ENCODE measurements at places on chromosomes 16 and 17.

DNA sequence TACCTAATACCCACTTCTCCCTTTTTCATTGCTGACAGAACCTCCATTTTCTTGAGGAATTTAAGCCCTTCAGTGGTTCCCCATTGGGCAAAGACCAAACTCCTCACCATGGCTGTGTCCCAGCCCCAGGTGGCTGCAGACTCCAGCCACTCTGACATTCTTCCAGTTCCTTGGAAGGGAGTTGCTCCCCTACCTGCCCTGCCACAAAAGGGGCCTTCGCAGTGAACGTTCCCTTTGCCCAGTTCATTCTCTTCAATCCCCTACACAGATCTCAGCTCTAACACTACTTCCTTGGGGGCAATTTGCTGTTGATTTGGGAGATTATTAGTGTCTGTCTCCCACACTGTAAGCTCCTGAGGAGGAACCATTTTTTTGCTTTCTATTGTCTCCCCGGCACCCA is 3.2 kb upstream of the AKTIP start:
- no peak for DNase-seq

DNA sequence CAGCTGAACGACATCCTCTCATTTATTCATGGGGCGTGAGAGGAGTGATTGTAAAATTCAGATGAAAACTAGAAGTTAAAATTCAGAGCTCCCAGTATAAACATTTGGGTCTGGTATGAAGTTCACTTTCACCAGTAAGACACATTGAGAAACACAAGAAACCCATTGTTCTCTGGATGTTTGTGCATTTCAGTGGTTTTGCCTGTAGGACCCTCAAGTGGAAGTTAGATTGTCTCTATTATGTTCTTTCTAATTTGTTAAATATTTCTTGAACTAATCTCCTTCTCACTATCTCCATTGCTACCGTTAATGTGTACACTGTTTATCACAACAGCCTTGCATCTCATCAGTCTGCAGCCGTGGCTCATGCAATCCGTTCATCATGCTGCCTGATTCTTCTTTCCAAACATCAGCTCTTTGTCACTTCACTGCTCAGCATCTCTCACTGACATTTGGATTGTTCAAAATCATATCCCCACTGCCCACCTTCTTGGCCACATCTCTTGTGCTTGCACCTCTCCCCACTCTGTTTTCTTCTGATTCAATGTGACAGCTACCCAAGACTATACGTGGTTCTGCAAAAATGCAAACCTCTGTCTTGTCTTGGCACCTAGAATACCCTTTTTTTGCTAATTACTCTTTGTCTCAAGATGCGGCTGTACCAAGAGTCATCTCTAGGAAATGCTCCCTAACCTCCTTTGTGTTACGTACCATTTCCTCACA is 49.5 kb downstream of the HLF start:
- no peak for DNase-seq

- no peak for DNase-seq
These were observed 16.5 kb downstream of the BRIP1 start for GRCh38 chr17:61846761-61847375.

DNA sequence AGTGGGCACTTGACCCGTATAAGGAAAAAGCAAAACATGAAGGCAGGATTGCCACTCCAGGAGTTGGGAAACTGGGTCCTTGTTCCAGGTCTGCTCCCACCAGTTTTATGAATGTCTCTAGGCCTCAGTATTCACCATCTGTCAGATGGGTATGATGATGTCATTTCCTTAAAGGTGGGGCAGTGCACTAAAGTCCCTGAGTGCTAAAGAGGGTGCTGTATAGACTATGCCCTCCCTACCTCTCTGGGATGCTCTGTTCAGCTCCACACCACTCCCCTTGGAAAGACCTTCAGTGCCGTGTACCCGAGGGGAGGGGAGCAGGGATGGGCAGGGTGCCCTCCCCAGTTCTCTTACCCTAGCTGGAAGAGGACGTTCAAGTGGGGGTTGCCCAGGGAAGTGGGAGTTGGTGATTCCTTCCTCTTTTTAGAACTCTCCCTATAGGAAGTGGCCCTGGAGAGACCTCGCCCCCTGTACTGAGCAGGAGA is 2.2 kb downstream of the LASP1 start:
- no peak for DNase-seq

GRCh38 chr17:538181-538973 is 176.3 kb downstream of the VPS53 start:
- DNase-seq: no peak

DNA sequence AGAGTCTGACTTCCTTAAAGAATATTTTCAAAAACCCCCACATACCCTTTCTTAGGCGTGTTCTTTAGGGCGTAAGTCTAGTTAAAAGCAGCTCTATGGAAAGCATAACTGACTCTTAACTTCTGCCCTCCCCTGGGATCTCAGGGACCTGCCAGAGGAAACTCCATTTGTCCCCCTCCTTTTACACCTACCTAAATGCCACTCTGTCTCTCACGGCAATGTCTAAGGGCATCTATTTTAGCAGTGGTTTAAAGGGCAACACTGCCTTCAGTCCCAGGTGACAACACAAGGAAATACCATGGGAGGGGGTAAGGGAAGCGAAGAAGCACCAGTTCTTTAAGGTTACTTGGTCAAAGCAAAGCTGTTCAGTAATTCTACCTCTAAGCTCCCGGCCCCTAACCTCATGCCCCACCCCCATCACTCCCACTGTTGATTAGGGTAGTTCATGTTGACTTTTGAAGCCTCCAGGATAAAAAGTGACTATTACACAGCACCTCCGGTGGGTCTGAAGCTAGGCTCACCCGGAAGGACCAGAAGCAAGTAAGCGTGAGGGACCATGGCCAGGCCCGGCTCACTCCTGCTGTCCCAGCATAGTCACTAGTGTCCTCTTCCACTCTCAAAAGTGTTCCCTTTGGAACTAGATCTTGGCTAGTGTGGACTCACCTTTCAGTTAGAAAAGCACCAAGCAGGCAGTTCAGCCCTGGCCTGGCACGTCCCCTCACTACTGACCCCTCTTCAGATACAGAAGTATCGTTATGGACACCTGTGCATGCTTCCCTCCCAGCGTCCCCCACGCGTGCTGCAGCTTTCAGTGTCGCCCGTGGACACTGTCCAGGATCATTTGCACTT is 47.1 kb downstream of the CYTH1 start:
- DNase-seq: no peak

DNA sequence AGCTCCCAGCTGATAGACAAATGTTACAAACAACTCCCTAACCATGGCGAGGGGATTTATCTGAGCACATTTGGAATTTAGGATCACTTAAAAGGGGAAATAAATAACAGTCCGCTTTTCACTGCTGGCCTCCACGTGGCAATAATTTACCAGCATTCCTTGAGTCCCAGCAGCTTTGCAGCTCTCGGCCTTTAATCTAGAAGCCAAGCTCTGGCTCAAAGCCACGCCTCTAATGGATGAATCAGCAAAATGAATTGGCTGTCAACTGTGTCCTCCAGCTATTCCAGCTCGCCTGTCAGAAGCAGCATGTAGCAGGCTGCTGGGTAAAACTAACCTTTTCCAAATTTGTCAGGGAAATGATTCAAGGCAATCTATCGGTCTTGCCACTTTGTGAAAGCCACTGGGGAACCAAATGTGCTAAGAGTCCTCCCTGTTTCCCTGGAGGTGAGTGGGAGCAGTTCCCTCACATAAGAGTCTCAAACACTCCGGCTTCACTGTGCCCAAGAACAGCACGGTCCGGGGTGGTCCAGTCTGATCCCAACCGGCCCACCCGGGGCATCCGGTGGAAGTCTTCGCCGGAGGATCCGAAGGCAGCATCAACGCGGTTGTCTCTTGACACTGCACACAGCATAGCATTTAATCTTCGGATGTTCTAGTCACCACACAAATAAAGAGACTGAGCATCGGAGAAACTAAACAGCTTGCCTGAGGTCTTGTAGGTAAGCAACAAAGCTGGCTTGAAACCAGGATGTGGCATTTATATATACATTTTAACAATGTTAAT is 143.3 kb downstream of the PARN start:
- DNase-seq: peak; percentile 74

GRCh38 chr17:20997711-20998570 is 44.9 kb downstream of the USP22 start:
- no peak for DNase-seq

- DNase-seq: no peak
These were observed 48.4 kb downstream of the COTL1 start for GRCh38 chr16:84569382-84569987.

GRCh38 chr17:46159686-46160085 is 33.5 kb downstream of the KANSL1 start:
- no peak for DNase-seq

GRCh38 chr16:23504453-23505179 is 5.7 kb downstream of the GGA2 start:
- no peak for DNase-seq

DNA sequence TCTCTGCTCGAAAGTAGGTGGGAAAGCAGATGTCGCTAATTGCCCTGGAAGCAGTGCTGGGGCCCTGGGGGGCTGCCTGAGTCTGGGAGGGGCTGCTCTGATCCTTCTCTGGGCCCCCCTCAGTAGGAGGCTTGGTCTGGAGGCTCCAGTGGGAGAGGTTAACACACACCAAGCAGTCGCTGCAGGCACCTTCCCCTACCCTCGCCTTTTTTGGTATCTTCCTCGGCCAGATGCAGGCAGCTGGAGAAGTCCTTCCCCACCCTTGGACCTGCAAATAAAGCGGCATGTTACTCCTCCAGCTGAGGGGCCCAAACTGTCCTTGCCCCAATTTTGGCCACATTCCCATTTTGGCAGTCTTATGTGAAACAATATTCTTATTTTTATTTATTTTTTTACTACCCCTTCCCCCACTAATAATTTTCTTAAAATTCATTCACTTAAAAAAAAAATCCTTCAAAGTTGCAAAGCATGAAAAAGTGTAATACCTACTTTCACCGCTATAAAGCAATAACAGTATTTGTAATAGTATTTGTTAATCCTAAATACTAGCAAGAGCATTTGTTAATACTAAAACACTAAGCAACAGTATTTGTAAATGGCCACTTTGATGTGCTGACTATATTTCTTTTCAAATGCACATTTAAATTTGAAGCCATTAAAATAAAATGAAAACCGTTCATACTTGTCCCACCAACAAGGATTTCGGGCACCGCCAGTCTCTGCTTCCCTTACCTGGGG is 15.0 kb downstream of the C16orf46 start:
- no peak for DNase-seq

- no peak for DNase-seq
These were observed 61.1 kb downstream of the SOCS1 start for GRCh38 chr16:11194913-11195312.

DNA sequence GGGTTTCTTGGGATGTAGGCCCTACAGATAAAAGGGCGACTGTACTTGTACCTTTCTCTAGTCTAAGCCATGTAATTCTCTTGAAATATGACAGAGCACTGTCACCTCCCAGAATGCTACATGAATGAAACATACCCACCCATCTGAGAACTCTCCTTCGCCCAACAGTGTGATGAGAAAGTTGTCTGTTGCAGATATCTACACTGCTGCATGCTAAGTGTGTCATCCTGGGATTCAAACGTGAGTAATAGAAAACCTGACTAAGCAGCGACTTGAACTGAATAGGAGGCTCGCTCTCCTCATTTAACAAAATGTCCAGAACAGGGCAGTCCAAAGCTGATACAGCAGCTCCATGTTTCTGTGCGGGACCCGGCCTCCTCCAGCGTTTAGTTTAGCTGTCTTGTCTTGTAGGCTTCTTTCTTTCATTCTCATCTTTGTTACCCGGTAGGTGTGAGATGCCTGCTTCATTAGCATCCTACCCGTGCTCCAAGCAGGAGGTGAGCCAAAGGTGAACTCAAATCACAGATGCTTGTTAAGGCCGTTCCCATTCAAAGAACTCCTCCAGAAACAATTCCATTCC is 211.9 kb downstream of the PRKCA start:
- DNase-seq: no peak

- DNase-seq: no peak
These were observed 5.8 kb upstream of the UTS2R start for GRCh38 chr17:82365606-82366295.

GRCh38 chr16:85641776-85642176 is 28.7 kb downstream of the GSE1 start:
- DNase-seq: no peak

DNA sequence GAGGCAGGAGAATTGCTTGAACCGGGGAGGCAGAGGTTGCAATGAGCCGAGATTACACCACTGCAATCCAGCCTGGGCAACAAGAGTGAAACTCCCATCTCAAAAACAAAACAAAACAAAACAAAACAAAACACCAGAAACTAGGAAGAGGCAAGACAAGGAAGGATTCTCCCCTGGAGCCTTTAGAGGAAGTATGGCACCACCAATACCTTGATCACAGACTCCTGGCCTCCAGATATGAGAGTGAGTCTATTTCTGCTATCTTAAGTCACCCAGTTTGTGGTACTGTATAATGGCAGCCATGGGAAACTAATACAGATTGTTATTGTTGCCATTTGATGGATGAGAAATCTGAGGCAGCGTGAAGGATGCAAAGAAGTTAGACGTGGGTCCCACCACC is 14.6 kb upstream of the CPPED1 start:
- no peak for DNase-seq

All from substantia nigra (tissue), 51 donors.